ENCODE measurements at places on chromosomes 5 and 9.

DNA sequence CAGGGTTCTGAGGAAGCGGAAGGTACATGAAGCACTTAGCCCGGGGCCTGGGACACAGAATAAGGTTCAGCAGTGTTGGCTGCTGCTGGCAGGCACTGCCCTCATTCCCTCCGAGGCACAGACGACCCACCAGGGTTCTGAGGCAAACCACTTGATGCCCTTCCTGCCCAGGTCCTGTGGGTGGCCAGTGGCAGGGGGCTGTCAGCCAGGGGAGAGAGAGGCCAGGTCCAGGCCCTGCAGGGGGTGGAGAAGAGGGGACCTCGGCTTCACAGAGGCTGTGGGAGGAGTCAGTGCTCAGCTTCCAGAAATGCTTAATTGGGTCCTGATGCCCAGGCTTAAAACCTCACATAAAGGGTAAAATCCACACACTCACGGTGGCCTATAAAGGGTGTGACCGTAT lies 4.4 kb upstream of the ZDHHC12 start:
- no peak for DNase-seq

- peak; percentile 90 for DNase-seq
Observed at GRCh38 chr5:36724467-36725332, 118.3 kb downstream of the SLC1A3 start.

GRCh38 chr5:27252911-27253310 lies 214.5 kb upstream of the CDH9 start:
- DNase-seq: no peak

- no peak for DNase-seq
Observed at GRCh38 chr5:139926797-139927503, 116.1 kb downstream of the NRG2 start.

- no peak for DNase-seq
Observed at GRCh38 chr5:16568875-16569580, 47.8 kb downstream of the RETREG1 start.

DNA sequence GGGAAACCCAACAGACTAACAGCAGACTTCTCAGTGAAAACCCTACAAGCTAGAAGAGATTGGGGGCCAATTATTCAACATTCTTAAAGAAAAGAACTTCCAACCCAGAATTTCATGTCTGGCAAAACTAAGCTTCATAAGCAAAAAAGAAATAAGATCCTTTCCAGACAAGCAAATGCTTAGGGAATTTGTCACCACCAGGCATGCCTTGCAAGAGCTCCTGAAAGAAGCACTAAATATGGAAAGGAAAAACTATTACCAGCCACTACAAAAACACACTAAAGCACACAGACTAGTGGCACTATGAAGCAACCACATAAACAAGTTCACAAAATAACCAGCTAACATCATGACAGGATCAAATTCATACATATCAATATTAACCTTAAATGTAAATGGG lies 131.1 kb downstream of the OR2K2 start:
- DNase-seq: no peak

- DNase-seq: no peak
Observed at GRCh38 chr9:17021387-17021970, 113.4 kb upstream of the CNTLN start.

DNA sequence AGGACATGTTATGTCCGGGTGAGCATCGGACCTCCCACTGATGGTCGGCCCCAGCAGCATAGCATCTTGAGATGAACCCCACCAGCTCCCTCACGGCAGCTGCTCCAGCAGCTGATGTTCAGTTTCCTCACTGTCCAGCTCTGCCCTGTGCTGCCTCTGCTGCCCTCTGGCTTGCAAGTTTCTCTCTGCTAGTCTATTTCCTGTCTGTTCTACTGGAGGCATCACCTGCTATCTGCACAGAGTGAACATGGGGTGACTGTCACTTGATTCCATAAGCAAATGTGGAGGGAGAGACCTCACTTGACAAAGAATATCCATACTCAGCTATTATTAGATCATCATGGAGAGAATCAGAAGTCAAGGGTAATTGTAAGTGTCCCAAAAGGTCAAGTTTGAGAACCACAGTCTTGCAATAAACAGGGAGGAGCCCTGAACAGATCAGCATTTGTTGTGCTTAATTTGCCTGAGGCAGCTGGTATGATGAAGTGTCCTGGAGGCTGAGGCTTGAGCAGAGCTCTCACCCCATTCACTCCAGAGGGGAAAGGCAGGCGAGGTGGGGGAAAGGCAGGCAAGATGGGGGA lies 702.8 kb downstream of the SEMA5A start:
- DNase-seq: no peak

DNA sequence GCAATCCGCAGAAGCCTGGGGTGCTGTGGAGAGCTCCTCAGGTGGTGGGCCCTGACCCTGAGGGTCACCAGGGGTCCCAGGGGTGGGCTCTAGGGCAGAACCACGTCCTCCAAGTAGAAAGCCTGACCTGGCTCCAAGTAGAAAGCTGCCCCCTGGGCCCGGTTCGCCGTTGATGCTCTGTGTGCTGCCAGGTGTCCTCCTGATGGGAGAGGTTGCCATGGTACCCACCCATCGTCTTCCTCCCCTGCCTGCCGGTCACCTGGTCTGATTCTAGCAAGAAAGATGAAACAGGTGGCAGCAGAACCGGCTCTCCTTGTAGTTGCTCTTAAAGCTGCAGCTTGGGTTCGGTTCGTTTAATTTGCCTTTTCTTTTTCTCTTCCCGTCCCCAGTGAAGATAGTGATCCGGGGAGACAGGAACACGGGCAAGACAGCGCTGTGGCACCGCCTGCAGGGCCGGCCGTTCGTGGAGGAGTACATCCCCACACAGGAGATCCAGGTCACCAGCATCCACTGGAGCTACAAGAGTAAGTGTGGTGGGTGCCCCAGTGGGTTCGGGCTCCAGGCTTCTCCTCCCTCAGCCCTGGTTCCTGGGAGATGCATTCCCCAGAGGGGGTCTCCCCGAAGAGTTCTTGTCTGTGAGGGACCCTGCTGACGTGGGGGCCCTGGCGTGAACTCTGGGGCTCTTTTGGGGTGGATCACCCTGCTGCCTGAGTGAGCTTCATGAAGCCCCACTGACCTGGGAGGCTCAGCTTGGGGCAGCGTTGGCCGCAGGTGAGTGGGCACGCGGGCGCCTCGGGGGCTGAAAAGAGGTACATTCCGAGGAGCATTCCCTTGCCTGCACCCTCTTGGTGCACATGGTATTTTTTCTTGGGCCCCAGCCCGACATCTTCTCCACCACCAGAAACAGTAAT lies 15.6 kb downstream of the RABL6 start:
- no peak for DNase-seq

GRCh38 chr9:137828527-137829259 lies 48.9 kb upstream of the CACNA1B start:
- peak; percentile 64 for DNase-seq

DNA sequence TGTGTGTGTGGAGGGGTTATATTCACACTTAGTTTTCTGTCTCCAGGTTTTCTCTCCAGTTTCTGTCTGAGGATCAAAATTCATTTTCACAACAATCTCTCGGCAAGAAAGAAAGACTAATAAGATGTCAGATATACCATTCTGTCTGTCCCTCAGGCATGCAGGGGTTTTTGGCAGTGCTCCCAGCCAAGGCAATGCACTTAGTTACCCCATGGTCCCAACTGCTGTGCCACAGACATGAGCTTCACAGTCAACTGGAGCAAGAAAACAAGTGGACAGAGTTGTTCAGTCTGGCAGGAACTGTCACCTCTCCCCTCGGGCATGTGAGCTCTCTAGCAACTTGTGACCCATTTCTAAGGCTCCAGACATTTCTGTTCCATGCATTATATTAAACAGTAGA lies 101.7 kb upstream of the LHFPL2 start:
- no peak for DNase-seq

- DNase-seq: peak; percentile 63
Observed at GRCh38 chr9:36759141-36759540, 186.4 kb downstream of the MELK start.

- peak; percentile 49 for DNase-seq
Observed at GRCh38 chr9:19231126-19231903, 822 bp downstream of the DENND4C start.

DNA sequence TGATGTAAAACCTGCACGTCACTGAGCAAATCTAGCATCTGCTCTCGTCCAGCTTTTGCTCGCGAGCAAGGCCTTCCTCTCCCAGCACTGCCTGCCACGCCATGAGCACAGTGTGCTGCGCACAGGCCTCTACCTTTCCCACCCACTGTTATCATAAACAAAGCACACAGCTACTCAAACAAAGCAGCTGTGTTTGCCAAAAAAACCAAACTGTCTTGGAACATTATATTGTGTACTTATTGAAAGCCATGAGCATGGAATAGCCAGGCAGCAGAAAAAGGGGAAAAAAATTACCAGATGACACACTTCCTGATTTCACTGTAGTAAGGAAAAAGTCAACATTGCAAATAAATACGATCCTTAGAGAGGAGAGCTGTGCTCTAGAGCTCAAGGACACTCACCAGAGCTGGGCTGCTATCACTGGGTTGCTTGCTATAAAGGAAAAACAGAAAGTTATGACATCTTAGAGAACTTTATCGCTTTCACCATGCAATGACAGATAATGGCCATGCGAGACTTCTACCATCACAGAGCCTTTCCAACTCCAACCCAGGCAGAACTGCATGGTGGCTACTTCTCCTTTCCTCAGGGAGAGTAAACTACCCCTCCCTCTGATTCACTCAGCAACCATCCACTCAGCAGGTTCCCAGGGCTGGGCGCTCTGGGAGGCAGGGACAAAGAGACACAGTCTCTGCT lies 69.6 kb downstream of the EPB41L4B start:
- DNase-seq: no peak

DNA sequence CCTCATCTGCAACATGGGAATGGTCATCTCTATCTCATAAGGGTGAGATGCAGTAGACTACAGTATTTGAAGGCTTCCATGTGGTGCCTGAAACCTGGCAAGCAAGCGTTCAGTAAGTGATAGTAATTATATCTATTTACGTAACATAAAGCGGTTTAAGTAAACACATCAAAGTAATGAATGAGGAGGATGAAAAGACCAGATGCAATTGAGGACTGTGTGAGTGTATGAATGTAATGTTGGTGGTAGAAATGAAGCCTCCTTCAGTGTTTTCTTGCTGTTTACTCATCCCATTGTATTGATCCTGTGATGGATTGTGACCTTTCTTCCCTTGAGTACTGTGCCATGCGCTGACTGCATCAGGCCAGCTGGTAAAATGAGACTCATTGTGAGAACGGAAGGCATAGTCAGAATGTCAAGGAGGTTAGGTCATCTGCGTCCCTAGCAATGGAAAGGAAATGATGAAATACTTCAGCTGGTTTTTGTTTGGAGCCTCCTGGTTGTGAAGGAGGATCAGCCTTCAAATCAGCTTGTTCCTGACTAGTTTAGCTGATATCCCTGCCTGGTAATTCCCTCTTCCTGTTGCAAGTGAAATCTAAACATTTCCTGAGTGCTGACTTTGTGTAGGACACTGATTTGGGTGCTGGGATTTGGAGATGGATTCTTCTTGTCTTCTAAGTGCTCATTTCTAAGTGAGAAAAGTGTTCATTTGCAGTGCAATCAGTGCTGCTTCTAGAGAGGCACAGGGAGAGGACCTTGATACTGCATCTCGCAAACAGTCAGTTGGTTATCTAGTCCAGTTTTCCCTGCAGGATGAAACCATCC lies 35.6 kb downstream of the TNFSF8 start:
- DNase-seq: no peak

GRCh38 chr5:64979531-64979930 lies 210.8 kb downstream of the CWC27 start:
- no peak for DNase-seq

DNA sequence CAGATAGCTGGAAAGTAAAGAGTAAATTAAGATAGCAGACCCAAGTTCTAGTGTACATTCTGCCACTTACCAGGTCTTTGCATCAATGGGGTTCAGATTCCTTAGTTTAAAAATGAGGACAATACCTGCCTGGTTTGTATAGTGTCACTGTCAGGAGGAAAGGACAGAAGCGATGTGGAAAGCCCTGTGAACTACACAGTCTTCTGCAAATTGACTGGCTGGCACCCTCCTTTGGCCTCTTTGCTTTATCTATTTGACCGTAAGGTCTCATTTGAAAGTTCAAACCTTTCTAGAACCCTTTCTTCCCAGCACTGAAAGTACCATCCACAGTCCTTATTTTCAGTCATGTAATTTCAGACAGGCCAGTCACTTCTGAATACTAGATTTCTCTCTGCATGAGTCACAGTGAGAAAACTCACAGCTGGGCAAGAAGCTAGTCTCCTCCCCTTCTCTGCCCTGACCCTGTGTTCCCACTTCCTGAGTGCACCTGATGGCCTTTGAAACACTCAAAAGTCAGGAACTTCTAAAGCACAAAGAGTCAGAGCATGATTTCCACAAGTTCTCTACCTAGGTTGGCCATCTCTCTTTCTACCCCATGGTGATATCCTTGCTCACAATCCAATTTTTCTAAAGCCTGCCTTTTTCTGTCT lies 91.3 kb upstream of the RASEF start:
- DNase-seq: no peak

DNA sequence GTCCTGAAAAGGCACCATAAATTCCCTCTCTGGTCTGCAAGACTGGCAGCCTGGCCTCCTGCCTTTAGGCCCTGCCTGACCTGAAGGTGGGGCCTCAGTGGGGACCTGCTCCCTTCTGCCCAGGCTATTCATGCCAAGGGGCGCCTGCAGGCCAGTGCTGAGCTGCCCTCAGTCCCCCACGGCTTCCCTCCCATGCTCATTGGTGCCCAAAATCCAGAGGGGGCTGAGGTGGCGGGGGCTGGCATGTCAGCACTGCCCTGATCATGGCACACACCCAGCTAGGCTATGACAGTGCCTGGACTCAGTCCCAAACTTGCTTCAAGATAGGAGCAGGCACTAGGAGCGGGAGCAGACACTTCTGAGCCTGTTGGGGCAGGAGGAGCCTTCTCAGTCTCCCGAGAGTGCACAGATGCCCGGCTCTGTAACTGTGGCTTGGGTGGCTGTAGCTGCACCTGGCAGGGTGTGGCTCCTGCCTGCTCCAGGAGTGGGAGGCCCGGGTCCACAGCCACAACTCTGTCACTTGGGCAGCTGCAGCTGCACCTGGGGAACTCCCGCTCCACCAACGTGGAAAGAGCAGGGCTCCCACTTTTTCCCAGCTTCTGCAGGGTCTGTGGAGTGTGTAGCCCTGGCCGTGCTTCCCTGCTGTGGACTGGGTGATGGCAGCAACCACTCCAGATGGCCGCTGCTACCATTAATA lies 49.0 kb downstream of the NDUFAF2 start:
- no peak for DNase-seq

- no peak for DNase-seq
Observed at GRCh38 chr9:90568667-90569066, 74.0 kb downstream of the DIRAS2 start.

- peak; percentile 1 for DNase-seq
Observed at GRCh38 chr9:25678846-25679360, 659 bp upstream of the TUSC1 start.

DNA sequence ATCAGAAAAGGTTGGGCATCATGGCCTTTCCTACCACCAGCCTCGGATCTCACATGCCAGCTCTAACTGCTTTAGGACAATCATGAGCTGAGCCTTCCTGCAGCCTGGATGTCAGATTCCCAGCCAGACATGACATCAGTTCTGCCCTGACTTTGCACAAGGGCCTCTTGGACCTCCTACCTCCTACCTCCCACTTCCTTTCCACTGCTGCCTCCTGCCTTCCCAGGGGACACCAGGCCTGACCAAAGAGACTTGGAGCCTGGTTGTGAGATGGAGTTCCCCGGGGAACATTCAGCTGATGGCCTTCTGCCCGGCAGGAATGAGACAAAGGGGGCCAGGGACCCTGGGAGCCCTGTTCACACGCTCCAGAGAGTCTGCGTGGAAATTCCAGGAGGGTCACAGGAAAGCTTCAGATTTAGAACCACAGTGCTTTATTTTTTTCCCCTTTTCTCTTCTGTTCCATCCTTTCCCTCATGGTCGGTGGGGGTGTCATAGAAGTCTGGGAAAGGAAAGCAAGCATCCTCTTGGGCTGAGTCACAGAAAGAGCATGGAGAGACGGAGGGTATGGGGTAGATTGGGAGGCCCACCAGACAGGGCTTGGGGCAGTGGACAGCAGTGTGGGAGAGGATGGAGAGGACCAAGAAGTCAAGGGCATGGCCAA lies 35.4 kb upstream of the IL17B start:
- no peak for DNase-seq

All from hematopoietic multipotent progenitor cell treated with erythropoietin and hydrocortisone succinate and interleukin-3 and kit ligand, for 6 days (in vitro differentiated cells).